Stimulated activated CD4-positive, alpha-beta T cell treated with anti-CD3 and anti-CD28 coated beads, Interleukin-2, amount 100 ng/mL, for 48 hours (primary cell): ENCODE measurements at places on chromosomes 5 and 9.

DNA sequence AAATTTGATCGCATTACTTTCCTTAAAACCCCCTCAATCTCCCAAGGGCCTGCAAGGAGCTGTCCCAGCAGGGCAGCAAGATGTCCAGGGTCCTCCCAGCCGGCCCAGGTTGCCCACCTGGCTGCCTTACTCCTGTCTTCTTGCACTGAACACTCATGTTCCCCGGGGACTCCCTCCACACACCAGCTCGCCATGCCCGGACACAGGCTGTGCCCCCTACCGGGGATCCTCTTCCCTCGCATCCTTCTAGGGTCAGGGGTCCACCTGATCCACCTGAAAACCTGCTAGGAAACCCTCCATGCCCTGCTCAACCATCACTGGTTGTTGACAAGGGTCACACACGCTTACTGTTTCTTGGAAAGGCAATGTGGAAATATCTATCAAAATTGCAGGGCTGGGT, 172.0 kb upstream of the MSX2 start:
- no peak for DNase-seq

- no peak for DNase-seq
These were observed 28.7 kb upstream of the C5orf46 start for GRCh38 chr5:147935032-147935431.

GRCh38 chr5:4207486-4207885, 611.9 kb downstream of the IRX1 start:
- no peak for DNase-seq

DNA sequence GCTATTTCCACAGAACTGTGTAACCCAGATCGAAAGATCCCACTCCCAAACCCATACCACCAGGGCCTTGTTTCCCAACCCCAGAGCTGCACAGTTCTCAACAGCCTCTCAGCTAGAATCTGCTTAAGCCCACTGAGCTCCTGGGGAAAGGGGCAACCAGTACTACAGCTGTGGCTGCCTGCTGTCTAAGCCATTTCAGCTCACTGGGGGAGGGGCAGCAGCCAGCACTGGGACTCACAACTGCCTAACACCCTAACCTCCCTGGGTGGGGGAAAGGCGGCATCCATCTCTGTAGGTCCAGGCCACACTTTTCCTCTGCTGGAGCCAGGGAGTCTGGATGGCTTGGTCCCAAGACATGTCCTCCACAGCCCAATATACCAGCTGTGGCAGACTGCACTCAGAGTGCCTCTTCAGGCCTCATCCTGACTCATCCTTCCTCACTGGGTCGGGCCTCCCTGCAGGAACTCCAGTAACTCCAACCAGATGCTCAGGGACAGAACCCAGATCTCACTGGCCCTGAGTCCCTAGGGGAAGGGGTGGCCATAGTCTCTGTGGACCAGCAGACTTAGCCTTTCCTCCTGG, 241.4 kb downstream of the HINT1 start:
- no peak for DNase-seq

DNA sequence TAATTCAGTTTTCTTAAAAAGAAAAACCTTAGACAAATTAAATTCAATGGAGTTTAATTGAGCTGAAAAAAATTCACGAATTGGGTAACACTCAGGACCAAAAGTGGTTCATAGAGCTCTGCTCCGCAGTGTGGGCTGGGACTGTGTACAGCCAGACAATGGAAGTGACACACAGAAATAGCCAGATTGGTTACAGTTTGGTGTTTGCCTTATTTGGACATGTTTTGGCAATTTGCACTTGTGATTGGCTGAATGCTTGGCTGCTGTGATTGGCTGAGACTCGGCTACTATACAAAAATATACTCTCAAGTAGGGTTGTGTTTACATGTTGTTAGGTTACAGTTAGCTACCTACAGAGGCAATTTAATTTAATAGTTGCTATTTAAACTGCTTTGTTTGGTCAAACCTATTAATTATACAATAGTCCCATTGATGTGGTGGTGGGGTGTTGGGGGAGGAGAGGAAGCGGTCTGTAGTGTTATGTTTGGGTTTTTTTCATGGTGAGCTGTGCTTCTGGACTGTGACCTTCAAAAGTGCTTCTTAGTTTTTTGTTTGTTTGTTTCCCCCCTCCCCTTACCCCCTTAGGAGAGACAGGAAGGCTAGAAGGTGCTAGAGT, 95.2 kb downstream of the CNTLN start:
- no peak for DNase-seq

DNA sequence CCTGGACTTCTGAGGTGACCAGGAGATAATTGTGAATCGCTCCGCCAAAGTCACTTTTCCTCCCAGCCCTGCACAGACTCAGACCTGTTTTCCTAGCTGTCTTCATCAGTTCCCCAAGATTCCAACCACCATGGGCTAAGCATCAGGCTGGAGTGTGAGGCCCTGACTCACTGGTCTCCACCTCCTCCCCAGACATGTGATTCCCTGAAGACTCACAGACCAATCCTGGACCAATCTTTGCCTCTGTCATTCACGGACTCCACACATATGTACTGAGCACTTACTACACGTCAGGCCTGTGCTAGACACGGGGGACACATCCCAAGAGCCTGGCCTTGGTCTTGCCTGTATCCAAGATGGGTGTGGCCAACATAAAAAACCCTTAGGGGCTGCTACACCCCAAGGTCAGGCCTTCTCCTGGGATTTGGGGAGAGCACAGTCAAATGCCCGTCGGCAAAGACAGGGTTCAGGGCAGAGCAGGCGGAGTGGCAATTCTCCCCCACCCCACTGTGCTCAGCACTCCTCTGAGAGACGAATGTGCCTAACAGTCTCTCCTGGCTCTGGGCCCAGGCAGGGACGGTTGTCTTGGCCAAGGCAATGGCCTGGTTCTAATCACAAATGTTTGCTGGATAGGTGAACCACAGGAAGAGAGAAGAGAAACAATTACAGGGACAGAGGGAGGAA, 11.9 kb downstream of the EEIG1 start:
- no peak for DNase-seq

DNA sequence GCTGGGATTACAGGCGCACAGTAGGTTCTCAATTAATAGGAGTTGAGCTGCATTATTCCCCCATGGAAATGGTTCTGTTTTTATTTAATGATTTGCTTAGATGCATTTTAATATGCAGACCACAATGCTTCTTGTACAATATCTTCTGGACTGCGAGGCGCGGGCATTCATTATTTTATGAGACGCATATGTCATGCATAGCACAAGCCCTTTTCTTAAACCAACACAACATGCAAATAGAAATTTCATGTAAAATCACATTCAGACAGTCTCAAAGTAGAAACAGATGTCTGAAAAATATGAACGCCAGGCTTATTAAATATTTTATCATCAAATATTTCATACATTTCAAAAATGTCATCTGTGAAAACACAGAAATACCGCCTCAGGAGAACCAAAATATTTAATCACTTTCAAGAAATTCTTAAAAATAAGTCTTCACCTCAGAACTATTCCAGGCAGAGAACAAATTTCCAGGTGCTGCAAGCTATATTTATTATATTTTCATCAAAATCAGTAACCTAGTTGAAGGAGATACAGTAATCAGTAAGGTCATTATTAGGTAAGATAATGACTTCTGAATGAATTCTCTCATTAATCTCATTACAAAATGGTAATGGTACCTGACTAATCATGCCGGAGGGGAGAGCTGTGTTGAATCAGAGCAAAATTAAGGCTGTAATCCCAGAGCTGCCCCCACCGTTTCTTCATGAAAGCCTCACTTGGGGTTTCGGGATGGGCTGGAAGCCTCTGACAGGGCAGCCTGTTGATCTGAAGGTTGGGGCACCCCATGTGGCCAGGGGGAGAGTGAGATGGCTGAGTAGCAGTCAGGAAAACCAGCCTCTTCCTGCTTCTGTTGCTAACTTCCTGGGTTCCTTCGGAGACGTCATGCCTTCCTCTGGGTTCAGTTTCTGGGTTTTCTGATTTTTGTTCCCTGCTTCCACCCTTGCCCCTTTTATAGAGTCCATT, 133.9 kb upstream of the ZNF618 start:
- DNase-seq, result no peak

DNA sequence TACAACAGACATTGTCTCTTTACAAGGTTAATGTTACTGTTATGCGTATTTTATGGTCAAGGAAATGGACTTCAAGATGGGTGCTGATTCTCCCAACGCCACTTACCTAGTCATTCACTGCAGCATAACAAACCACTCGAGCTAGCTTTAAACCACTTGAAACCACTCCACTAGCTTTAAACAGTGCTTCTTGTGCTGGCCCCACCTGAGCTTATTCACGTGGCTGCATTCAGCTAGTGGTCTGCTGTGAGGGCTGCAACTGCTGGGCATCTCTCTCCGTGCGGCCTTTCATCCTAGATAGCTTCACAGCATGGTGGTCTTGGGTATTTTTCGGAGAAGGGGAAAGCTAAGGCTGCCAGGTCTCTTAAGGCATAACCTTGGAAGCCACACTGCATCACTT, 3.5 kb upstream of the HRH2 start:
- DNase-seq, result no peak

DNA sequence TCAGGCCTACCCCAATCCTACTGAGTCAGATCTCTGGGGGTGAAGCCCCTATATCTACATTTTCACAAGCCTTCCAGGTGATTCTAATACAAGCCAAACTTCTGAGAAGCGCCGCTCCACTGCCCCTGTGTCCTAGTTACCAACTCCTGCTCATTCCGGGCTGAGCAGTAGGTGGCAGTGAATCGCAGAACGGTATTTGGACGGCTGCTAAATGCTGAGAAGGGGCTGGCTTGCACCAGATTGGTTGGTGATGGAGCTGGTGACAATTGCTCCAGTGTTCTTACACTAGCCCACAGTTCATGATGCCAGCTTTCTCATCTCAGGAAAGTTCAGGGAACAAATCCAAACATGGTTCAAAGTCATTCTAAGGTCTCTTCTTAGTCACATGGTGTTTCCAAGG, 31.1 kb upstream of the FGF1 start:
- peak; percentile 18 for DNase-seq

- no peak for DNase-seq
These were observed 165.5 kb upstream of the NFIL3 start for GRCh38 chr9:91589101-91589553.

DNA sequence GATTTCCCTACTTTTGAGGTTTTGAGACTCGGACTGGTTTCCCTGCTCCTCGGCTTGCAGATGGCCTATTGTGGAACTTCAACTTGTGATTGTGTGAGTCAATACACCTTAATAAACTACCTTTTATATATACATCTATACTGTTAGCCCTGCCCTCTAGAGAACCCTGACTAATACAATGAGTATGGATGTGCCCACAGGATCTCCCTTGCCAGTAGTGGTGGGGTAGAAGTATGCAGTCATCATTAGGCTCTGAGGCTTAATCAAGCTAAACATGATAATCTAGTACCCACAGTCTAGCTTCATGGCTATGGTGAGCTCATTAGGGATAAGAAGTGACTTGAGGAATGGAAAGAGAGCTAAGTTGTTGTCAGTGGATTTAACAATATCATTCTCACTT, 412.8 kb upstream of the PTGER4 start:
- no peak for DNase-seq

GRCh38 chr5:9082996-9083395, 462.9 kb downstream of the SEMA5A start:
- DNase-seq, result no peak

DNA sequence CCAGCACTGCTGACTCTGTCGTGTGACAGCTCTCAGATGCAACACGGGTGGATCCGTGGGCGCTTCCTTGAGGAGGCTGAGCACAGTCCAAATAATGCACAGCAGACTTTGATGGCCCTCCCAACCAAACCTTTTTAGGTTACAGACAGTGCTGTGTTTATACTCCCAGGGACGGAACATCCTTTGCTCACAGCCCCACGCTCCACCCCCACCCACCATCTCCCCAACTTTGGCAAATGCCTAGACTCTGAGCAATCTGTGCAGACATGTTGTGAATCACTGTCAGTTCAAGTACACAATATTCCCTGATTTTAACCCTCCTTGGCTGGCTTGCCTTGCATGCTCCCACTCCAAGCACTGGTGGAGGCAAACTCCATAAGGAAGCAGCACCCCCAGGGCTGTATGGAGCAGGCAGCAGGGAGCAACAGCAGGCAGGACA, 324.6 kb downstream of the MLLT3 start:
- DNase-seq, result no peak

DNA sequence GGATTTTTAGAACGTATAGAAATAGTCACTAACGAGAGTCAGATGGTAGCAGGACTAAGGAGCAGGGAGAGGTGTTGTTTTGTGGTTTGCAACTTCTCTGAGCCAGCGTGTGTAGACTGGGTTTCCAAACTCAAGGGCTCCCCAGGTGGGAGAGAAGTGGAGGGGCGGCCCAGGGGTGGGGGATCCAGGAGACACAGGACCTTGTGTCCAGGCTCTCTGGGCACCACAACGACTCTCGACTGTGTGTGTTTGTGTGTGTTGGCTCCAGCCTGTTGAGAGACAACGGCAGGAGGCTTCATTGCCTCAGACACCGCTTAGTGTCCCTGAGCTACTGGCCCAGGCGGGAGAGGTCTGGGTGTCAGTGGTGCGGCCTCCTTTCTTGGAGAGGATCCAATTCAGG, 934 bp upstream of the FCN1 start:
- no peak for DNase-seq
